ENCODE measurements at places on chromosomes 16 and 17.
A peak's percentile ranks its signal among the peaks of the same experiment; 100 is the strongest.

- peak; percentile 98 for DNase-seq
Observed at GRCh38 chr17:14300575-14301278, at the start of gene HS3ST3B1. Gene HS3ST3B1, plus strand, starts transcription at chr17:14301081. Its CDS starts 438 bp downstream, at chr17:14301519.

DNA sequence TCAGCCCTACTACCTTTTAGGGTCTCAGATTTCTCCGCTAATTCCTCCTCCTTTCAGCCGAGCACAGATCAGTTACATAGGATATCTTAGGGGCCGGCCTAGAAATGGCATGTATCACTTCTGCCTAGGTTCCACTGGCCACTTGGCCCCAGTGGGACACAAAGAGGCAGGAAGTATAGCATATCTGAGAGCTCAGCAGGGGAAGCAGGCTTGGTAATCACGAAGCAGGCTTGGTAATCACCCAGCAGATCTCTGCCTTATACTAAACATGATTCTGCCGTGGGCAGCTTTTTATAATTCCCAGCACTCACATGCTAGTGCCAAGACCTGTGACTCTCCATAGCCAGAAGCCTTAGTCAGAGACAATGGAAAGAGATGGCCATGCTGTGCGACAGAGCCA lies 59.6 kb upstream of the CACNG5 start:
- no peak for DNase-seq

- no peak for DNase-seq
Observed at GRCh38 chr17:32157225-32157624, 14.9 kb downstream of the RHOT1 start.

DNA sequence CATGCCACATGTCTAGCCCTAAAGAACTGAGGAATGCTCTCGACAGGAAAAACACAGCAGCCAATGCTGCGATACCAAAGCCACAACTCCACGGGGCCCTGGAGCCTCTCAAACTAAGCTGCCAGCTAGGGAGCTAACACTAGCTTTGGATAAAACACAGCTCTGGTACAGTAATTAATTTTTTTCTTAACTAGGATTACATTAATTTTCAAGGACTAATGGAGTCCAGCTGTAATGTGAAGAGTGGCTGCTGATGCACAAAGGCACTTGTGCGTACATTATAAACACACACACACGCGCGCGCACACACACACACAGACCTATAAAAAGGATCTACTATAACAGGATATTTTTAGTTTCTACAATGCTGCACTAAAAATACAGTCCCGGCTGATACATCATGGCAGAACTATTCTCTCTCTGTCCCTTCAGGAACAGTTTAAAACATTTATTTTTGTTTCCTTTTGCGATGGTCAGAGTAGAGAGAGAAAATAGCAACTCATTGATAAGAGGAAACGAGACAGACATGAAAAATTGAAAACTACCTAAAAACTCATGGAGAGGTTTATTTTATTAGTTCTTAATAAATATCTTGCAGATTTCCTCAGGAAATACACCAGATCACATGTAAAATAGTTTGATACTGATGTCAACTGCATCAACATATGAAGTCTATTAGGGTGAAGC lies 88.5 kb downstream of the SMG6 start:
- DNase-seq, result no peak

DNA sequence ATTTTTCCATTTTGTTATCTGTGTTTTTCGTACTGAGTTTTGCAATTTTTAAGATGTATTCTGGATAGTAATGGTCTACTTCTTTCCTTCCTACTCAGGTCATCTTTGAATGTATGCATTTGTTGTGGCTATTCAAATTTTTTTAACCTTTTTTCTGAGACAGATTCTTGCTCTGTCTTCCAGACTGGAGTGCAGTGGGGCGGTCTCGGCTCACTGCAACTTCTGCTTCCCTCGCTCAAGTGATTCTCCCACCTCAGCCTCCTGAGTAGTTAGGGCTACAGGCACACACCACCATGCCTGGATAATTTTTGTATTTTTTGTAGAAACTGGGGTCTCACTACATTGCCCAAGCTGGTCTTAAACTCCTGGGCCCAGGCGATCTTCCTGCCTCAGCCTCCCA lies 33.6 kb downstream of the VPS35L start:
- DNase-seq, result no peak

GRCh38 chr17:80195671-80196529 lies 24.2 kb downstream of the SGSH start:
- peak; percentile 46 for DNase-seq

- no peak for DNase-seq
Observed at GRCh38 chr17:68595986-68596385, 5.2 kb downstream of the FAM20A start.

DNA sequence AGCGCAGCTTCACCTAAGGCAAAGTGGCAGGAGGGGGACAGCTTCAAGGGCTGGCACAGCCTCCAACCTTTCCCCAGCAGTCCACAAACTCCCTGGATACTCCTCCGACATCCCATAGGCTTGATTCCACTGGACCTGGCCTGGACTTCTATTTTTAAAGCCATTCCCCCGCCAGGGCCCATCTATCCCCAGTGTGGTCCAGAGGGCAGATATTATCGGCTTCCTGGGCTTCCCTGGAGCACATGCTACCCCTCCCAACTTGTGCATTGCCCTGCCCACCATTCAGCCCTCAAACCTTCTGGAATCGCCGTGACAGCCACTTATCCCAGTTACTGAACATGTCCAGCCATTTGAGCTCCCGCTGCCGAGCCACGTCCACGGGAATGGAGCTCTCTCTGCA lies 5.1 kb downstream of the TBC1D10B start:
- no peak for DNase-seq

DNA sequence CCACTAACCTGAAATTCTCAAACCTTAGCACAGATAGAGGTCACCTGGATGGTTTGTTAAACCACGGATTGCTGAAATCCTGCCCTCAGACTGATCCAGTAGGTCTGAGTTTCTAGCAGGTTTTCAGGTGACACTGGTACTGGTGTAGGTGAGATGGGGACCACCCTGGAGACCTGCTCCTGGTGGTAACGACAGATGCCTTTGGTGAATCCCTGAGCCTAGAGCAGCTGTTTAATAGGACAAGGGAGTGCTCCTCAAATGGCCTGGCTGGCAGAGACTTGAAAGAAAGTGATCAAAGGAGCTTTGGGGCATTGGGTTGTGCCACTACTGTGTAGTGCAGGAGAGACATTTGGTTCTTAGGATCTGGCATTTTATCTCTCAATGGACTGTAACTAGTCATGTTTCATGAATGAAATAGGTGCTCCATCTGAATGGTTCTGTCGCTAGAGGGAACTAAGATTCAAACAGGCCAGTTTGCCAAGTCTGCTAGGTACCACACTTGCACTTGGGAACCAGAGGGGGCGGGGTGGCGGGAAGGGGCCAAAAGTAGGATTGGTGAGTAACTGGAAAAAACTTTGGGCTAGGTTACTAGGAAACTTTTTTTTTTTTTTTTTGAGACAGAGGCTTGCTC lies 2.9 kb upstream of the IFI35 start:
- DNase-seq, result no peak

DNA sequence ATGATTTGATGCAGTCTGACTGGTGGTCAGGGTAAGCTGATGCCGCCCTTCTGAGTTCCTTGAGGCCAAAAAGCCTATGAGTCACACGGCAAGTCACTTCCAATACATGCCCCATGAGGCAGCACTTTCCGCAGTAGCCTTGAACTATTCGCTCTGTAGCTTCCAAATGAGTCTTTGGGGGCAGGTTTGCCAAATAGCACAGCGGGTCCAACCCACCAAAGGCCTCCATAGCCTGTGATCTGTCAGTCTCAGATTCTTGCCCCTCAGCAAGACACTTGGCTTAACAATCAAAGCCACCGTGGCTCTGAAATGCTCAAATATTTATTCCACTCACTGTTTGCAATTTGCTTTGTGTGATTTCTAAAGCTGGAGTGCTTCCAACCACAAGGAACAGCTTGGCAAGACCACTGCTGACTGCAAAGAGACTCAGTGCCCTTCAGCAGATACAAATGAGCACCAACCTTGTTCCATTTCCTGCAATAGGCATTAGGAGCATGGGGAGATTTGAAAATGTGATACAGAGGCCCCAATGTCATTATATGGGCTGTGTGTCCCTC lies 45.4 kb downstream of the CLEC19A start:
- DNase-seq, result no peak

DNA sequence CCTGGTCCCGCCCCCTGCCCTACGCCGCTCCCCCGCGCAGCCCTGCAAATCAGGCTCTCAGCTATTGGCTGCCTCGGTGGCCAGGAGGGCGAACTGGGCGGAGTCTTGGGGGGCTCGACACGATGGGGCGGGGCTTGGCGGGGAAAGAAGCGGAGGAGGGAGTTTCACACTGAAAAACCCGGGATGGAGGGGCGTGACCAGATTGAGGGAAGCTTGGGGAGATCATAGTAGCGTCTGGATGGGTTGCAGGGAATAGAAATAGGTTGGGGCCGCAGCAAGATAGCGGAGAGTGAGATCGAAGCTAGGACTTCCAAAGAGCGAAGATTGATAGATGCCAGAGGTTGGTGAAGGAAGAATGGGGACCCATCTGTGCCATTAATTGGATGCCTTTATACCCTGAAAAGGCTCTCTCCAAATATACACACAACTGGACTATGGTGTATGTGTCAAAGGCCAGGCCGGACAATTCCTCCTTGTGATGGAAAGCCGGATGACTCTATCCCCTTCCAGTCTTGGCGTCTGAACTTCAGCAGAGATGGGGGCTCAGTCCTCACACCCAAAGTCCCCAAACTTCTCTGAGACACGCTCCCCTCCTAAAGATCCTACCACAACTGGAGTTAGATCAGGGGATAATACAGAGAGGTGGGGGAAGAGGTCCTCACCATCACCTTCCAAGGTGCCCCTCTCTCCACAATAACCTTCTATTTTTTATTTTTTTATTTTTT lies 376 bp upstream of the STAC2 start:
- DNase-seq, result no peak

GRCh38 chr17:4908301-4908700 lies 5.4 kb upstream of the CHRNE start:
- no peak for DNase-seq

GRCh38 chr16:54687043-54687899 lies 243.4 kb upstream of the IRX5 start:
- no peak for DNase-seq

GRCh38 chr16:53872248-53873221 lies 168.6 kb downstream of the FTO start:
- no peak for DNase-seq

DNA sequence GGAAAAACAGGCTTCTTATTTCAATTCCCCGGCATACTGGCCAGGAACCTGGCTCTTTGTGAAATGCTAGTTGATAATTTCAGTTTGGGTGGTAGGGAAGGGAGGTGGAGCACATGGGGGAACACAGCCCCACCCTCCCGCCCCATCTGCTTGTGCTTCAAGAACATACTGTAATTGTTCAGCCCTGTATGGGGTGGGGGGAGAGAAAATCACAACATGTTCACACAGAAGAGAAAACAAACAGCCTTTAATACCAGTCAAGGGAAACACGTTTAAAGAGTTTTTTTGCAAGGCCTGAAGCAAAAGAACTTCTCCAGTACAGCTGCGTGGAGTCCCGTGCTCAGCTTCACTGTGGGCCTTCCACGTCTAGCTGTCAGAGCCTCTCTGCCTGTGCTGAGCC lies 59.7 kb downstream of the SHISA6 start:
- DNase-seq, result no peak

DNA sequence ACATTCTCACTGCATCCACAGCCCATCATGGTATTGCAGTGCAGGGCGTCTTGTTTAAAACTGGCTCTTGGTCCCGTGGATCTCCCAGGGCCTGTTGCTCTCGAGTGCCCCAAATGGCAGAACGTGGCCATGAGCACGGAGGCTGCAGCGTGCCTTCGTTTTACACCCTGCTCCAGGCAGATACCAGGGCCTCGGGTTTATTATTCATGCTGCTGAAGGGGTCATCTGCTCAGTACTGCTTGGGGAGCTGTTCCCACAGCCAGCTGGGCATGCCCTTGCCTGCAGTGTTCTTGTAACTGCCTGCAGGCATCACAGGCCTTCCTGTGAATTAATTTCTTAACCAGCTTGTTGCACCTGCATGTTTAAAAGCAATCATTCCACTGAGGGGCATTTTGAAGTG lies 129.7 kb upstream of the CHMP6 start:
- peak; percentile 29 for DNase-seq

- no peak for DNase-seq
Observed at GRCh38 chr16:314795-315299, 31.9 kb downstream of the PDIA2 start.

- no peak for DNase-seq
Observed at GRCh38 chr17:82502207-82502606, 17.3 kb upstream of the FOXK2 start.

DNA sequence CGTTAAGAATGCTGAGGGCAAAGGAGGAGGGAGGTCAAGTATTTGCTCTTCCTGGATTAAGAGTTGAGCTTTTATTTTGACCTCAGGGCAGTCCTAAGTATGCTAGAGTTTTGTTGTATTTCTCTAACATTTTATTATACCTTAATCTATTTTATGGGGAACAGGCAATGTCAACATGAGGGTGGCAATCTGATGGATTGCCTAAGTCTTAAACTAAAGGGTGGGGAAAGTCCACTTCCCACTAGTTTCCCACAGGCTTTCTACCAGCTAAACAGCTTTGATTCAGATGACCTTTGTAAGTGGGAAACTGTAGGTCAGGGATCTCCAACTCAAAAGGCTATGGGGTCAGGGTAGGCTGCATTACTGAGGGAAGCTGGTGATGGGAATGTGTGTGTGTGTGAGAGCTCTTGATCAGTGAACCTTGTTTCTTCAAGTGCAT lies 24.9 kb downstream of the HSD17B2 start:
- no peak for DNase-seq

- no peak for DNase-seq
Observed at GRCh38 chr17:81925860-81926450, 1.6 kb downstream of the MAFG start.

GRCh38 chr17:50146927-50147665 lies 3.4 kb downstream of the PPP1R9B start:
- DNase-seq, result no peak

DNA sequence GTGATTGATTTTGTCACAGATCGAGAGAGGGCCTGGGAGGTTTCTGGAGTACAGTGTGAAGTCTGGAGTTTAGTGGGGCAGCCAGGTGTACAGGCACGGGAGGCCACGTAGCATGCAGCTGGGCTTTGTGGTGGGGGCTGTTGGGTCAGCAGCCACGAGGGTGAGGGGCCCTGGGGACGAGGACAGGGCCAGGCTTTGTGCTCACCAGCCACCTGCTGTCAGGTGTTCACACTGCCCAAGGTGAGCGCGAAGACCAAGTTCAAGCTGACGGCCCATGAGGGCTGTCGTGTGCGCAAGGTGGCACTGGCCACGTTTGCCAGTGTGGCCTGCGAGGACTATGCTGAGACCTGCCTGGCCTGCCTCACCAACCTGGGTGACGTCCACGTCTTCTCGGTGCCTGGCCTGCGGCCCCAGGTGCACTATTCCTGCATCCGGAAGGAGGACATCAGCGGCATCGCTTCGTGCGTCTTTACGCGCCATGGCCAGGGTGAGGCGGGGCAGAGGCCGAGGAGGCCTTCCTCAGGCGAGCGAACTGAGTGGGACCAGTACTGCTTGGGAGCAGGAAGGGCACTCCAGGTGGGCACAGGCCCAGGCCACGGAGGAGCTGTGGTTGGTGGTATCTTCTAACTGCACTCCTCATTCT lies 15.9 kb downstream of the LLGL1 start:
- DNase-seq, result no peak
